Mammary epithelial cell (primary cell): ENCODE measurements at places on chromosomes 6 and 20. TPM values are rescaled to one million over a fixed set of nuclear protein-coding genes. Genes with fewer than 3 reads are reported as not detected.

Gene CARMIL1
- 30.8 and 34.7 TPM in 2 replicates for total RNA-seq

Gene NRSN1
- total RNA-seq = not detected in 2 replicates

DNA sequence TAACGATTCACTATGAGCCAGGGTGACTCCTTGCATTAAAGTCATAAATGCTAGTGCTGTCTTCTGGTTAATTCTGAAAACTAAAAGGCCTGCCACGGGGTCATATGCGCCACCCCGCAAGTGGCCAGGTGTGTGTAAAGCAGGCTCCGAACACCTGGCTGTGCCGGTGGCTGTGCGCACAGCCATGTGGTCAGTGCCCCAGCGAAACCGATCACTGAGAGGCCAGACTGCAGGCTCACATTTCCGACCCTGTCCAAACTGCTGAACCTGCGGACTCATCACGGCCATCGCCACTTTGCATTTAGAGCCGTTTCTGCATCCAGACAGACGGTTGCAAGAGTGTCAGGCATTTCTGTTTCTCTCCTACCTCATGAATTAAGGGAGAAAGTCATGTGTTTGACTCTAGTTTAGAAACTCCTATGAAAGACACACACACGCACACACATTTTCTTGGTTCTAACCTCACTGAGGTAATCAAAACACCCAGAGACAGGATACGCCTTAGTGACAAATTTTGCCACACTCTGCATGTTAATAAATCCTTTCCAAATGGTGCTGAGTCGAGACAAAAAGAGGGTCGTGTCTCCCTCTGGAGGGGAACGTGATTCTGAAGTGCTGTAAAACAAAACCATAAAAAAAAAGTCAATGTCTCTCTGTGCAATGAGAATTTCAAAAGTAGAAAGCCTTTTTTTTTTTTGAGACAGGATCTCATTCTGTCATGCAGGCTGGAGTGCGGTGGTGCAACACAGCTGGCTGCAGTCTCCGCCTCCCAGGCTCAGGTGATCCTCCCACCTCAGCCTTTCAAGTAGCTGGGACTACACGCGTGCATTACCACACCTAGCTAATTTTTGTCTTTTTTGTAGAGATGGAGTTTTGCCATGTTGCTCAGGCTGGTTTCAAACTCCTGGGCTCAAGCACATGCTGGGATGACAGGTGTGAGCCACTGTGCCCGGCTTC lies 31.0 kb upstream of the TCFL5 start:
- DNase-seq = no peak

Gene SUMO4
- 2.0 TPM for total RNA-seq

Gene SLC22A16
- total RNA-seq = not detected in 2 replicates

DNA sequence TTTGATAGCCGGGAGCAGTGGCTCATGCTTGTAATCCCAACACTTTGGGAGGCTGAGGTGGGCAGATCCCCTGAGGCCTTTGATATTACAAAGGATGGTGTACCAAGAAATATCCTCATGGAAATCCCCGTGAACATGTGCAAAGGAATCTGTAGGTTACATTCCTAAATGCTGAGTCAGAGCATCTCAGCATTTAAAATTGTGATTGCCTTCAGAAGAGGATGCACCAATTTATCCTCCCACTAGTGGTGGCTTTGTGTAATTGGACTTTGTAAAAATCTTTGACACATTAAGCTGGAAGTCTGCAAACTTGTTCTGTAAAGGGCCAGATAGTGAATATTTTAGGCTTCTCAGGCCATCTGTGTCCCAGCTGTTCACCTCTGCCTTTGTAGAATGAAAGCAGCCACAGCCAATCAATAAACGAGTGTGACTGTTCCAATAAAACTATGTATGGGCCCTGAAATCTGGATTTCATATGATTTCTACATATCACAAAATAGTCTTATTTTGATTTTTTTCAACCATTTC lies 11.8 kb downstream of the TMEM14B start:
- DNase-seq = peak; percentile 96

DNA sequence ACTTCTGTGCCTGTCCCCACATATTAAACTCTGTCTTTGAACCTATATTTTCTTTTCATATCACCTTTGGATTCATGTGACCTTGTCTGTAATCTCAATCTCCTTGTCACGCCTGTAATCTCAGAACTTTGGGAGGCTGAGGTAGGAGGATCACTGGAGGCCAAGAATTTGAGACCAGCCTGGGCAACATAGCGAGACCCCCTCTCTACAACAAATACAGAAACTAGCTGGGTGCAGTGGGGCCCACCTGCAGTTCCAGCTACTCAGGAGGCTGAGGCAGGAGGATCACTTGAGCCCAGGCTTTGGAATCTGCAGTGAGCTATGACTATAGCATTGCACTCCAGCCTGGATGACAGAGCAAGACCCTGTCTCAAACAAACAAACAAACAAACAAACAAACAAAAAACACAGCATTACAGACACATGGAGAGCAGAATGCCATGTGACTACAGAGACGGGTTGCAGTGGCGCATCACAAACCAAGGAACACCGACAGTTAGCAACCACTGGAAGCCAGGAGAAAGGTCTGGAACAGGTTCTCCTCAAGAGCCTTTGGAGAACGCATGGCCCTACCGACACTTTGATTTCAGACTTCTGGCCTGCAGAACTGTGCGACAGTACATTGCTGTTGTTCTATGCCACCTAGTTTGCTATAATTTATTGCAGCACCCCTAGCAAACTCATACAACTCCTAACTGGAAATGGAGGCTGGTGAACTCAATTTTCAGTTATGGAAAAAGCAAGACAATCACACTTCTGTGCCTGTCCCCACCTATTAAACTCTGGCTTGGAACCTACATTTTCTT lies 14.6 kb upstream of the TIAM2 start:
- no peak for DNase-seq

GRCh38 chr6:166152660-166153059 lies 15.0 kb downstream of the TBXT start:
- no peak for DNase-seq

Gene FAM210B
- 125 TPM for total RNA-seq

GRCh38 chr20:19284400-19285178 lies 72.1 kb downstream of the SLC24A3 start:
- no peak for DNase-seq

Gene TREM2
- total RNA-seq = 21.3 and 30.0 TPM in 2 replicates

Gene LIN28B
- not detected for total RNA-seq

DNA sequence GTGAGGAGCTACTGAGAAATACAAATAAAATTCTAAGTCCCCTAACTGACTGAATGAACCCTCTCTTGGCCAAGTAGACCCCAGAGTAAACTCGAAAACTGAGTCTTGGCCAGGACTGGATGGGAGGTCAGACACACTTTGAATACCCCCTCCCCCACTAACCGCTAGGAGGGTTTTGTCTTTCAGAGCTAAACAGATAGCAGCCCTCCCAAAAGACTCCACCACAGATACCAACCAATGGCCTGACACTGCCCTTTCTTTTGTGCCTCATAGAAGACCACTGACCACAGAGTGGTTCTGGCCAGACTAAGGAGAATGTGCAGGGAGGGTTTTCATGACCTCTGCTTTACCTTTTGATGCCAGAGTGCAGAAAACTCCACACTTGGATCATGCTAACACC lies 42.1 kb downstream of the SPACA1 start:
- no peak for DNase-seq

DNA sequence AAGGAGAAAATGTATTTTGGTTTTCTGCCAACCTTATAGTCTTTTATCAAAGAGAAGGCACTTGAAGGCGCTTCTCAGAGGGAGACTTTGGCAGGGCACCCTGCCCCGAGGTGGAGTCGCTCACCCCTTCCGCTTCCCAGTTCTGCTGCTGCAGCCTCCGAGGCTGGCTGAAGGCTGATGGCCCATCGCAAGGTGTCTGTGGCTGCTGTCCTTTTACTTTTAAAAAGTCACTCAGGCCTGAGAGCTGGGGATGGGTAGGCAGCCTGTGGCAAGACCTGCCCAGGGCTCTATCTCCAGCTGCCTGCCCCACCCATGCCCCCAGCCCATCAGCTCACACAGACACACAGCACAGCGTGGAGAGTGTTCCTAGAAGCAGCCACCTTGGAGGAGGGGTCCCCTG lies 206.6 kb upstream of the CST7 start:
- no peak for DNase-seq

DNA sequence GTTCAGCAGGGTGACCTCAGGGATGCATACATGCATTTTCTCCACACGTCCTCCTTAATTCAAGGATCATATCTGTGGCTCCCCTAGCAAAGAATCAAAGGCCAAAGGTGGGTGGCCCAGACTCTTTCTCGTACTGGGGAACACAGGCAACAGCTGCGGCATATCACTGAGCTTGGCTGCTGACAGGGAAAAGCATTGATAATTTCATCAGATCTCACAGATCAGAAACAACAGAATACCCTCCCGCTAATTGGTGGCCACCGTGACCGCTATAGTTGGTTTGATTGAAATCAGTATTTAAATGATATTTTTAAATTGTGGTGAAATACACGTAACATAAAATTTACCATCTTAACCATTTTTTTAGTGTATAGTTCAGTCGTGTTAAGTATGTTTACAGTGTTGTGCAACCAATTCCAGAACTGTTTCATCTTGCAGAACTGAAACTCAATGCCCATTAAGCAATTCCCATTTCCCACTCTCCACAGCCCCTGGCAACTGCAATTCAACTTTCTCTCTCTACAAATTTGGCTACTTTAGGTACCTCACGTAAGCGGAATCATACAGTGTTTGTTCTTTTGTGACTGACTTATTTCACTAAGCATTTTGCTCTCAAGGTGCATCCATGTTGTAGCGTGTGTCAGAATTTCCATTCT lies 74.7 kb upstream of the TMEM170B start:
- DNase-seq = no peak

- no peak for DNase-seq
Observed at GRCh38 chr6:13157293-13157692, 171.0 kb downstream of the TBC1D7 start.

DNA sequence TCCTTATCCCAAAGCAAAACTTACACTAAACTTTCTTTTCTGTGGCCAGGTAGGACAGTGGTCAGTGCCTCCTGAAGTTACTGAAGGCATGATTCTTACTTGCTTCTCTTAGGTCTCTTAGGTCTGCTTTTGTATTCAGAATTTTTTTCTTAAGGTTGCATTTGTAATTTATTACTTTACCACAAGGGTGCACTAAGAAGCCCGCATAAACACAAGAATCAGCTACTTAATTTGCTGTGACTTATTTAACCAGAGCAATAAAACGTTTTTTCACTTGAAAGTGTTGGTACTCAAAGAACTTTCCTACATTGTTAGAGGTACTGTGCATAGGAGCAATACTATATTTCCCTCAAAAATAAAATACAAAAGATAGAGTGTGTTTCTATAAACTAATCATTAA lies 75.4 kb upstream of the LAMA2 start:
- DNase-seq = peak; percentile 8

Gene THEMIS
- total RNA-seq = not detected

DNA sequence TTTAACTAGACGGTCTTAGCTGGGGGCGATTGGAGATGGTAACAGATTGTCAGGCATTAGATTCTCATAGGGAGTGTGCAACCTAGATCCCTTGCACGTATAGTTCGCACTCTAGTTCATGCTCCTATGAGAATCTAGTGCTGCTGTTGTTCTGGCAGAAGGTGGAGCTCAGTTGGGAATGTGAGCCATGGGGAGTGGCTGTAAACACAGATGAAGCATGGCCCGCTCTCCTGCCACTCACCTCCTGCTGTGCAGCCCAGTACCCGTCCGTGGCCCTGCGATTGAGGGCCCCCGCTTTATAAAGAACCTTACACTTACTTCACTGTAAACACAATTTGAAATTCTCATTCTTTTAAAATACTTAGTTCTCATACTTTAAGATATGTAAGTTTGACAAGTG lies 339.4 kb downstream of the CDH26 start:
- no peak for DNase-seq

GRCh38 chr20:34754611-34755010 lies 50.5 kb downstream of the TP53INP2 start:
- no peak for DNase-seq

Gene WFDC6
- not detected in 2 replicates for total RNA-seq

DNA sequence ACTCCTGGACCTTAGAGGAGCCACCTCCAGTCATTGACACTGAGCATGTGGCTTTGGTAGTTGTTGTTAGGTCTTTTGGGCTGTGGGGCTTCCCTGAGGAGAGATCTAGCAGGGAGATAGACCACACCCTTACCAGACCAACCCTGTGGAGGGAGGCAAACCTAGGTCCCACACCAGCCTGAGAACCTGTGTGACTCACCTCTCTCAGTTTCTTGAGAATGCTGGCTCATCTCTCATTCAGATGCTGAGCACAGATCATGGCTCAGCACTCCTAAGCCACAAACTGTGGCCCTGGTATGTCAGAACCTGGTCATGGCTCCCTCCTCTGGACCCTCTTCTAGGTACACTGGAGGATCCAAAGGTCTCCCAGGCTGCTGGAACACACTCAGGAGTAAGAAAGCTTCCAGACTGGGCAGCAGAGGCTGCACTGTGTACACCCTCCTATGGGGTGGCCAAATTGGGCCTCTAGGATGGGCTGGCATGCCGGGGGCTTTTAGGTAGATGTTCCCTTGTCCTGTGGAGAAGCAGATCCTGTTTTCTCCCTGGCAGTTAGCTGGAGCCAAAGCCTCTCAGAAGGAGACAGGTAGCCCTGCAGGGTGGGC lies 1294.5 kb downstream of the KHDRBS2 start:
- no peak for DNase-seq

DNA sequence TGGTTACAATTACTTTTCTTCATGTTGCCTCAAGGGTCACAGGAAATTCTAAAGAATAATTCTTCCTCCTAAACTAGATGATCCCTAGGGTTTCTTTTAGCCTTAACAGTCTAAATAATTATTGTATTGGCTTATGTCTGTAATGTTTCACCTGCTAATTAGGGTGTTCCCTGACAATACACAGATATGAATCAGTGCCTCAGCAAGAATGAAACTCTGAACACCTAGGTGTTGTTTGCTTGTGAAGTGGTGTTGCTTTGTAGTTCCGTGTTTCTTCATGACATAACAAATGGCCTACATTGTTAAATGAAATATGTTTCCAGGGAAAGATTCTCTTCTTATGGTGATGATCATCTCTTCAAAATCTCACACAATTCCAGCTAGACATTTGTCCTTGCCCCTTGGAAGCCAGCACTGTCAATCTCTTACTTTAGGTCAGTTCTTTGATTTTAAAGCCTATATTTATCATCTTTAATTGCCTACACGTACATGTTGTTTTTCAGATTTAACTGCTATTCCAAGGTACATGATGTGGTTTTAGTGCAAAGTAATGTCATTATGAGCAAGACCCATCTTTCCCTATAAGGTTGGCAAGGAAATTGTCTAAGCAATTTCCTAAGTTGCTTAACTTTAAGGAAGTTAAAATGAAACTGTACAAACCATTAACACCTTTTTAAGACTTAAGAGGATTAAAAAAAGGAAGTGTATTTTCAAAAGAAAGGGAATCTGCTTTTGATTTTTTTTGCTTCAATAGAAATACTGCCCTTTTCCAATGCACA lies 111.9 kb downstream of the TBC1D7 start:
- DNase-seq = no peak

DNA sequence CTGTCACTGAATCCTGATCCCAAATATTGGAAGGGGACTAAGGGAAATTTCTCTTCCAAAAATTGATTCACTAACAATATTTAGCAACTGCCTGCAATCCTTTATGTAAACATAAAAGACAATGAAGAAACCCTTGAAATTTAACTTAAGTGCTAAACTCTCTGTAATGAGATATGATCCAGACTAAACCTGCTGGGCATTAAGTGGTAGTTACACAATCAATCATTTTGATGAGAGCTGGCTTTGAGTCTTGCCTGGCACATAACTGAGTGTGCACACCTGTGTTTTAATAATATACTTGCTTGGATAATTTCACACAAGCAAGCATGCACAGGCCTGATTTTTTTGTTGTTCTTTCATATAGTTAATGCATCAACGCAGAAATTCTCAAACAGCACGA lies 9.8 kb upstream of the ZFP64 start:
- DNase-seq = no peak

GRCh38 chr6:105077596-105078385 lies 102.0 kb downstream of the POPDC3 start:
- peak; percentile 32 for DNase-seq
